ENCODE measurements at places on chromosomes 1 and 21.

DNA sequence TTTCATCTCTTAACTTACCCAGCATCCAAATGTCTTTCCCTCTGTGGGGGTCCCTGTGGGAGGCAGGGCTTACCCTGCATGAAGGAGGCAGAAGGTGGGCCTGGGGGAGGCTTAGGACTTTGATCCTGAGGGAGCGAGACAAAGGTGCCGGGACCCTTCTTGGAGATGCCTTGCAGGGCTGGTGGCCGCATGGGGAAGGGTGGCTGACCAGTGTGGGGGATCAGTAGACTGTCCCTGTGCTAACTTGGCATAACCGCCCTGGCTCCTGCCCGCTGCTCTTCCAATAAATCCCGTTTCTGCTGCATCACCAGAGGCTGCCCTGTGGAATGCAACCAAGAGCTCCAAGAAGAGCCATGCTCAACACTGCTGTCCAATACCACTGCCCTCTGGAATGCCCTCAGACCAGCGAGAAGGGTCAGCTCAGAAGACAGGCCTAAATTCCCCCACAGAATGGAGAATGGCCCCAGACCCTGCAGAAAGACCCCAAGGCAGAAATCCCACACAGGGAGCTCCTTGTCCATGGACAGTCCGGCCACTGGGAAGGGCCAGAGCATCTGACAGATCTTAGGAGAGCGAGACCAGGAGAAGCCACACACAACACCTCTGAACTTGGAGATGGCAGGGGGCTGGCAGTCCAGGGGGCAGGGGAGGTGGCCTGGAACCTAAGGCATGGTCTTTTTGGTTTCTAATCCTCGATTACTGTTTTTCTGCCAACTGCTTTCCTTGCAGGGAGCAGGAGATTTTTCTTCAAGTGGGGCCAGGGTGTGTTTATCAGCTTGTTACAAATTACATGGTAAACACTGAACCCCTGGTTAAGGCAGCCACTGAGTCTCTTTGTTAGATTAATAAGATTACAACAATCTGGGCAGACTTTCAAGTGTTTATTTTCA is 46.7 kb upstream of the DMRTB1 start:
- no peak for DNase-seq

GRCh38 chr21:34073749-34074282 is 438 bp downstream of the MRPS6 start:
- DNase-seq, result peak; percentile 38

- no peak for DNase-seq
Observed at GRCh38 chr1:167575649-167576048, 22.1 kb upstream of the CREG1 start.

GRCh38 chr1:19240673-19241538 is 10.4 kb downstream of the EMC1 start:
- peak; percentile 39 for DNase-seq

DNA sequence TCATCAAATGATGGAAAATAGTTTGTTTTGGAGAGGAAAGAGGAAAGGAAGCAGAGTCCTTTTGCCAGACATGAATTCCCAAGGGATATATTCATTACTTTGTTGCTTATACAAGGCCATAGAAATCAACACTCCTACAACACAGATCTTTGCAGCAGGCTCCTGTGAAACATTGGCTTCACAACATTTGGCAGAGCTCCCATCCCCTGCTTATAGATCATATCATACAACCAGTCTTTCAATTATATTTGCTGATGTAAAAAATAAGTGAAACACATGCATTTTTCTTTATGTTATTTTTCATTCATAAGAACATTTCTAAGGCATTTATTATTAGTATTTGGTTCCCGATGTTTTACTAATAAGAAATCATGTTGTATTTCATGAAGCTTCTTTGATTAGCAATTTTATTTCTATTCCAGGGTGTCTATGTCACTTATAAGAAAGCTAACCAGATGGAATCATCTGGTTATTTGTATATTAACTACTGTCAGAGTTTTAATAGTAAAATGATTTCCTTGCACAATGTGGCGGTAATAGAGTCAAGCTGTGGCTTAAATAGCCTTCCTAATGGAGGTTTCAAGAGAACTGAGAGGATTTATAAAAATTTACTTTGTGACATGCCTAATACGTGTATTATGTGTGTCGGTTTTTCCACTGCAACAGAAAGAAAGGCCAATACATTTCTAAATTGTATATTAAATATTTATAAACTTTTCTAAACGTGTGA is 470.3 kb upstream of the NCAM2 start:
- no peak for DNase-seq

DNA sequence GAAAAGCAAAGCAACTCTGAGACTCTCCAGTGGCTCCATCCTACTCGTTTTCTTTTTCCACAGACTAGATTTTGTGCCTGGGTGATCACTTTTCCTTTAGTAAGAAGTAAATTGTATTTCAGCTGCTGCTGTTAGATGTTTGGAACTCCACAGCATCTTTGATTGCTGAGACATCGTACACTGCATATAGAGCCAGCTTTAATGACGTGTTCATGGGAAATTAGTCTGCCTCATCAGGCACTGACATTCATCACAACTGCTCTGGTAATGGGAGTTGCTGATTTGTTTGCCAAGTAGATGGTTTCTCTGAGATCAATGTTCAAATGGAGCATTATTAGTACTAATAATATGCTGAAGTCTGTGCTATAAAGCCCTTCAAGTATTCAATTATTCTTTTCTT is 573.8 kb upstream of the NR5A2 start:
- no peak for DNase-seq

DNA sequence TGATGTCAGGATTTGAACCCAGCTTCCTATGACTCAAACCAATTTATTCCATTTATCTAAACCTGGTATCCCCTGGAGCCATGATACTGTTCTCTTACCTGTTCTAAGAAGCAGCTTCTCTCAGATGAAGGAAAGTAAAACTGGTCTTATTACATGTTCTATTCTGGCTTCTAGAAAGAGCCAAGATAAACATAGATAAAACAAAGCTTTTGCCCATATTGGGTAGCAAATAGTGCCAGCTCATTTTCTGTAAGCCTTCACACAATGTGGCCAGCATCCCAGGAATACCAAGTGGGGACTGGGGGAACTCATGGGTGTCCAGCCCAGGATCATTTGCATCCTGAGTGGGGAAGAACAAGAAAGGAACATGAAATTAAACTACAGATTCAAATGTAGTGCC is 53.5 kb upstream of the EPHA8 start:
- no peak for DNase-seq

- DNase-seq, result no peak
Observed at GRCh38 chr1:32612189-32612881, 38.0 kb downstream of the ZBTB8OS start.
